ENCODE measurements at places on chromosomes 2 and 18.

GRCh38 chr2:118687192-118687591, 160.3 kb downstream of the EN1 start:
- DNase-seq, result no peak

- DNase-seq, result no peak
Observed at GRCh38 chr18:22800551-22800951, 132.6 kb upstream of the RBBP8 start.

DNA sequence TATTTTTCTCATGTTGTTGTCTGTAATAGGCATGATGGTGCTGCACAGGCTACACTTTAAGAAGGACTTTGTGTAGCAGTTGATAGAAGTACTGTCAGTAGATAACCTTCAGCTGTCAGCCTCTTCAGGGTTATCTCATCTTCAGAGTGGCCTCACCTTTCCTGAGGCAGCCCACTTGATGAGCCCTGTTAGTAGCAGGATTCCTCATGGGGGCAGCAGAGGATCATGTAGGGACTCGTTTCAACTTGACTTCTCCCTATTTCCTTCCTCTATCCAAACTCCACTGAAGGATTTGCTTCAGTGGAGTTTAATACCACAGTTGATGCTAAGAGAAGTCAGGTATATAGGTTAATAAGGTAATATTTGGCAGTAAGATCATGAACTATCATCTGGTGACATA, 530.3 kb upstream of the FSIP2 start:
- peak; percentile 50 for DNase-seq

DNA sequence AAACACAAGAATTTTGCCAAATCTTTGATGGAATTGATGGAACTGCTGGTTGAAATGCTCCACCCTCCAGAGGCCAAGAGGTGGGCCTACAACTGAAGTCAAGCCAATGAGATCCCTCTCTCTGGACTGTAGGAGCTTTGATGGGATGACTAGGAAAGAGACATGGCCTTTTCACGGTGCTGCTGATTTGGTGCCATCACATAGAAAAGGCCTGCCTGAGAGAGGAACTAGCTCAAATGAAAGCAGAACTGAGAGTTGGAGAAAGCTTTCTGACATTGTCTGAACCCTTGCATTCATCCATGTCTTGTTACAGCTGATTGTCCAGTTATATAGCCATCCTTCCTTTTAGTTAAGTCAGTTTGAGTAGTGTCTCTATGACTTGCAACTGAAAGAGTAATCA, 283.8 kb upstream of the LYPD1 start:
- DNase-seq, result no peak

- no peak for DNase-seq
Observed at GRCh38 chr18:64436111-64436510, 287.2 kb upstream of the LINC00305 start.

DNA sequence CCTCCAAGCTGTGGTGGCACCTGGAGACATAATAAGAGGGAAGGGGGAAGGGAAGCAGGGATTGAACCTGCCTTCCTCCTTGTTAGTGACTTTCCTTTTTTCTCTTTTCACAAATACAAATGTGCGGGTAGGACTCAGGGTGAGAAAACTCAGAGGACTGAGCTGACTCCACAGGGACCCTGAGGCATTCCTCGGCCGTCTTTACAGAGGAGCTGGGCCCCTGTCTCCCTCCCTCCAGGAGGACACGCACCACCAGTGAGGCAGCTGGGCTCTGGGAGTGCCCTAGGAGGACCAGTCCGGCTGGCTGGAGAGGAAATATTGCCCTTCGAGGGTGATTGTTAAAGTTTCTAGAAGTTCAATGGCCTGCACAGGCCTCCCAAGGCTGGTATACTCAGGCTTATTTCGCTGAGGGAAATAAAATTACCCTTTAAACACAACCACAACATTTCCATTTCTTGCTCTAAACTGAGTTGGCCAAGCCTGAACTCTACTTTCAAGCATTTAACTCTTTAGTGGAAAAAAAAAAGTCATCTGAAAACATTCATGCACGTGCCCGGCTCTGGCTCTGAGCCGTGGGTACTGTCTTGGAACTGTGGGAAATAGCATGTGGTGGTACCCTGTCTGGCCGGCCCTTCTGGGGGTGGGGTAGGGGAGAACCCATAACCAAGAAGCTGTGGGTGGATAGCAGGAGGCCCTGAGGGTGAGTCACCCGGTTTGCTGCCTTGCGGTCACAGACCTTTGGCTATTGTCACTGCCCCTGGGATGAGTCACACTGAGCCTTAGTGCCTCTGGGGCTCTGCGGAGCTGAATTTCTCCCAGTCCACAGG, 116.0 kb downstream of the COPS8 start:
- DNase-seq, result peak; percentile 89

DNA sequence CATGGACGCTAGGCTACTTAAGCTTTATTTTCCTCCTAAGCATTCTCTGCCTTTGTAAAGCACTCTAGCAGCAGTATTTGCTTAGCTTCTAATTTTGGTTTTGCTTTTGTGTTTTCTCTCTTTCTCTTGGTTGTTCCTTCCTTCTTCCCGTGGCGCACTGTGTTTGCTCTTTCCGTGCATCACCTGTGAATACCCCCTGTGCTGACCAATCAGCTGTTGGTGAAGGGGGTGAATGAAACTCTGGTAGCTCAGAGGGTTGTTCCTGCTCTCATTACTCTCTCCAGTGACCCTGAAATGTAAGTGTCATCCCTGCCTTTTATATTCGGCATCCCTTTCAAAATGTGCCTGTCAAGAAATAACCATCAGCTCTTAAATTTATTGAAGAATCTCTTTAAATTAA, 45.5 kb upstream of the TNFRSF11A start:
- DNase-seq, result no peak

GRCh38 chr2:84800194-84800805, 80.6 kb downstream of the TRABD2A start:
- DNase-seq, result no peak

- DNase-seq, result no peak
Observed at GRCh38 chr2:85668009-85668856, at the start of gene SFTPB. SFTPB (minus strand) TSS chr2:85668199; CDS start chr2:85668183, 16 bp downstream.

DNA sequence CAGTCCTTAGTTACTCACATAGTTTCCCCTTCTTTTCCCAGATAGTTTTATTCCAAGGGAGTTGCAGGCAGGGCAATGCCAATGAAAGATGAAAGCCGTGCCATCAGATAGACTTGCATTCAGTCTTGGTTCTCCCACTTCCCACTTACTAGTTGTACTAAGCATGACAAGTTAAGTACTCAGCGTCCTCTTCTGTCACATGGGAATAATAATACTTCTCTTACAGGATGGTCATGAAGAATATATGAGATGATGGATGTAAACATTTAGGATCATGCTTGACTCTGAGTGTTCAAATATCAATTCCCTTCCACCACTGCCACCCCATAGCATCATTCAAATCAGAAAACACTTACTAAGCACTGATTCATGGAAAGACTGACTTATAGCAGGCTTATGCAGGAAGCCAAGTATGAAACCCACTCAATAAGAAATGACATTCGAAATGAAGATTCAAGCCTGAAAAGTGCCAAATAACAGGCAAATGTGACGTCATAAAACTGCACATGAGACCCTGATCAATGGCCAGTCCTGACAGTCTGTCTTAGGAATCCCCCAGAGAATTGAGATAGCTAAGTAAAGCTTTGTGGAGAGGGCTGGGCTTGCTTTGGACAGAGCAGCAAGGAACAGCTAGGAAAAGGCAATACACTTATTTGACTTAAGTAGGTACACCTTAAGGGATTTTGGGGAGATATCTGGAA, 11.1 kb upstream of the EVA1A start:
- no peak for DNase-seq

GRCh38 chr2:179273461-179273962, 8.9 kb upstream of the SESTD1 start:
- no peak for DNase-seq

- no peak for DNase-seq
Observed at GRCh38 chr2:8632755-8633154, 49.1 kb upstream of the ID2 start.

GRCh38 chr2:135219226-135219625, 167.1 kb downstream of the RAB3GAP1 start:
- DNase-seq, result no peak

DNA sequence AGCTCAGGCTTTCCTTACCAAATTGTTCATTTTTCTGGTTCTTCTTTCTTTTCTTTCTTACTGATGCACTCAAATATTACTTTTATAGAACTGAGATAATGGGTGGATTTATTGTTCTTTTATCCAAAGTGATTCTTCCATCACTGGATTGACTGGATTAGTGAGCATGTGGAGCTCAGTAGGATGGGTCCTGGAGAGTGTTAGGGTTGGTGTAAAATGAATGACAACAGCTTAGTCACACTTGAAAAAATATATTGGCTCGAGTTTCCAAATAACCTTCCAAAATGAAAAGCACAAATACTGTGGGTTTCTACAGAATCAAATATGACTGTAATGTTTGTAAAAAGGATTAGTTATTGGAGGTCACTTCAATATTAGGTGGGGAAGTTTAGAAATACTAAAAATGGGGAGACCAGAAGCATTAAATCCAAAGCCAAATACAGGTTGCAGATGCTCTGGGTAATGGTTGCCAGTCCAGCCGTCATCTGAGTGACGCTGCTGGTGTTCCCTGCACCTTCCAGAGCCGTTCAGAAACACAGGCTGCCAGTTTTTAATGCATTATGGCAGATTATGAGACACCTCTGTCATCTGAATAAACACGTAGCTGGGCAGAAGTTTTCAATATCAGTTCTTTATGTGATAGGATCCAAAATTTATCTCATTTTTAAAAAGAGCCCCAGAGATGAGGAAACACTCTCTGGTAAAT, 294.8 kb upstream of the NRP2 start:
- no peak for DNase-seq

- DNase-seq, result no peak
Observed at GRCh38 chr2:234797566-234798250, 154.1 kb upstream of the SH3BP4 start.

DNA sequence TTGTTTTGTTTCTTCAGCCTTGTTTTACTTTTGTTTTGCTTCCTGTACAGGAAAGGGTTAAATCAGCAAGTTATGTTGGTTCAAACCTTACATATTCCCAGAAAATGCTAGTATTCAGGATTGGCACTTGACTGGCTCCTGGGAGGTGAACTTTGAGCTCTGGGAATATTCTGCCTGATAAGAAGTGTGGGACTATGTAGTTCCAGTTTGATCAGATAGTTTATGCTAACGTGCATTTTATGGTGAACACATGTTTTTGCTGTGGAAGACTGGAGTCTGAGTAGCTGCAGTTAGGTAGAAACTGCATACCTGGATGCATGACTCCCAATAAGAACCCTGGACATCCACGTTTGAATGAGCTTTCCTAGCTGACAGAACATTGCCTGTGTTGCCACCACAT, 603.1 kb upstream of the HS6ST1 start:
- DNase-seq, result no peak

- DNase-seq, result no peak
Observed at GRCh38 chr2:72131916-72132841, 15.5 kb downstream of the CYP26B1 start.

Data from astrocyte of the cerebellum (primary cell).